ENCODE measurements at places on chromosomes 3 and 15.

GRCh38 chr3:102614585-102614984 is 179.8 kb downstream of the ZPLD1 start:
- DNase-seq: no peak

DNA sequence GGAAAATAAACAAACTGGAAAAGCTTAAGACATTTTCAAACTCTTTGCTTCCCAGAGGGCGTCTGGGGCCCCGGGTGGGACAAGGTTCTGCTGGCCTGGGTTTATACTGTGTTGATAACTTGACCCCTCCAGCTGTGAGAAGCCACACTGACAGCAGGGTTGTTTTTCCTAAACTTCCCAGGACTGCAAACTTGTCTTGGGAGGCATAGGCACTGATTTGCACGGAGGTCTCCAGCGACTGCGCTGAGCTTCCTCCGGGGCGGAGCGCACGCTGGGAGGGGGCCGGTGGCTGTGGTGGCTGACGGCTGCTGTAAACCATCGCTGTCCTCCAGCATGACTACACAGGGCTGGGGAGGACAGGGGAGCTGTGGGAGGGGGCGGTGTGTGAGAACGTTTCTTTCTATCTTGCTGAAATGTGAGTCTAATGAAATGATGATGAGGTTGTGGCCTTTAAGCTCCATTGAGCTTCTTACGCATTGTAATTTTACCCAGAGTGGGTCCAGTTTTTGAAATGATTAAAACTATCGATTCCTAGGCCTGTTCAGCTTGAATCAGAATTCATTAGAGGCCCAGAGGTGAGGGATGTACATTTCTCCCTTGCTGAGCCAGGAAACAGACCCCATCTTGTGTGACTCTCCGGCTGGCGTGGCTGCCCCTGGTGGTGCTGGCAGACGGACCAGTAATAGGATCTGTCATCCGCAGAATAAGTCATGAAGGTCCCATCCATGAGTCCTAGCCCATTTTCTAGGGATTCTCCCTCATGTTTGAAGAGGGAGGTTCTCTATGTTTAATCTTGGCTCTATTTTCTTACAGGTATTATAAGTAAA is 40.5 kb upstream of the VPS8 start:
- no peak for DNase-seq

DNA sequence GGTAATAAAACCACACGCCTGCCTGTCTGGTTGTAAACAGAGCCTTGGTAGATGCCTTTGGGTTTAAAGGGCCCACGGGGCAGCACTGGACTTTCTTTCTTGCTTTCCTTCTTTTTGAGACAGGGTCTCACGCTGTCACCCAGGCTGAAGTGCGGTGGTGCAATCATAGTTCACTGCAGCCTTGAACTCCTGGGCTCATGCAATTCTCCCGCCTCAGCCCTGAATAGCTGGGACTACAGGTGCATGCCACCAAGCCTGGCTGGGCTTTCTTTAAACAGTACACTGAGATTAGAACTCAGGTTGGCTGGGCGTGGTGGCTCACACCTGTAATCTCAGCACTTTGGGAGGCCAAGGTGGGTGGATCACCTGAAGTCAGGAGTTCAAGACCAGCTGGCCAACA is 42.2 kb downstream of the POC1A start:
- no peak for DNase-seq

DNA sequence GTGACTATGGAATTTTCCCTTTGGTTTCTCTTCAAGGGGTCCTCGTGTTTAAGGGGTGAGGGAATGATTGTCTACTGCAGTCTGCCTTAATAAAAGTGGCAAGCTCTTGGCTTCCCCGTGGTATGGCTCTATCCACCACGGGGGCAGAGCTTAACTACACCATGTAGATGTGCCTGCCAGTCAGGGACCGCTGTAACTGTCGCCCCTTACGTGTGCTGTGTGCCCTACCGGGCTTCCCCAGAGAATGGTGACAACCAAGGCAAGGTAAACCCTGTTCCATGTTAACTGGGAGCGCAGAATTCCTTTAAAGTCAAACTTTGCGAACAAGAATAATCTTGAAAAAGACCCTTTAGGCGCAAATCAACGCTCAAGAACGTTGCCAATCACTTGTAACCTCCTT is 966 bp upstream of the C3orf80 start:
- no peak for DNase-seq

- no peak for DNase-seq
Observed at GRCh38 chr3:133475245-133476010, 75.6 kb downstream of the BFSP2 start.

DNA sequence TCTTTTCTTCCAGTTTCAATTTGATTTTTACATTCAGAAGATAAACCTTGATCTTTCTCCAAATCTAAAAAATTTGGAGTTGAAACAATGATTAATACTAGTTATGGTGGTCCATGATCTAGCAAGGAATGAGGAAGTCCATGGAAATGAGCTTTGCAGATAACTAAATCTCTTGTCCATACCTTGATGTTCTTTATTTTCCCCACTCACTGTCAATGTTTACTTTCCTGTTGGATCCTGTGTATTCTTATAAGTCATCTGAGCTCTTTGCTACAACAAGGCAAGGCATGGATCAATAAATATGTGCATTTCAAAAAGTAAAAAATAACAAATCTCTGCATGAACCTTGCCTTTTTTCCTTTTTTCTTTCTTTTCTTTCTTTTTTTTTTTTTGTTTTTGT is 6.2 kb upstream of the MYO1E start:
- no peak for DNase-seq

- DNase-seq: no peak
Observed at GRCh38 chr3:195461594-195462307, 18.9 kb upstream of the ACAP2 start.

DNA sequence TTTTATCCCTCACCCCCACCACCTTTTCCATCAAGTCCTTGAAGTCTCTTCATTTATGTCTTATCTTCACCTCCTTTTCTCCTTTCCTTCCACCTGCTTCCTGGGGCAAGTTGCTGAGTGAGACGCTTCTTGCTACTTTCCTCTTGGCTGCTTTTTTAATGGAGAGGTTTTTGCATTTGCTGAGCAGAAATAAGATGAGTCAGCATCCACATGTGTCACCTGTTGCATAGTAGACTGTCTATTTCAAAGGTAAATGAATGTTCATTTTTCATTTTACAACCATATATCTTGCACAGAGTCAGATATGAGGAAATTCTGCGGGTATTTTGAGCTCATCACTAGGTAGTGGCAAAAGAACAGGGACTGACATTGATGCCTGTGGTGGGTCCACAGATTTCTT is 18.6 kb downstream of the C3orf52 start:
- DNase-seq: no peak

- no peak for DNase-seq
Observed at GRCh38 chr15:68032672-68033071, 21.4 kb upstream of the PIAS1 start.

DNA sequence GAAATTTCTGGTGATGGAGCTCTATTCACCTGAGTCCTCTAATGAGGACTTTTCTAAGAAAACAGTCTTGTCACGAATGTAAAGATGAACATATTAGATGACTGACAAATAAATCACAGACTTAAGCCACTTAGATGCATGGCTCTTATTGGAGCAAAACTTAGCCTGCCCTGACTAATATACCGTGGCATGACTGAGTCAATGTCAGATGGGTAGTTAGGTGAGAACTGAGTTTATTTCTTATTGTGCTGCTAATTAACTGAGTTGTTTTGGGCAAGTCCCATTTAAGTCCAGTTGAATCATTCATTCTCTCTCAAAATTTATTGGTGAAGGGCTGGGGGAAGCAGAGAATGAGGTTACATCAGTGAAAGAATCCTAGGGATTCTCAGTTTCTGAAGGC is 459.8 kb downstream of the MCTP2 start:
- no peak for DNase-seq

DNA sequence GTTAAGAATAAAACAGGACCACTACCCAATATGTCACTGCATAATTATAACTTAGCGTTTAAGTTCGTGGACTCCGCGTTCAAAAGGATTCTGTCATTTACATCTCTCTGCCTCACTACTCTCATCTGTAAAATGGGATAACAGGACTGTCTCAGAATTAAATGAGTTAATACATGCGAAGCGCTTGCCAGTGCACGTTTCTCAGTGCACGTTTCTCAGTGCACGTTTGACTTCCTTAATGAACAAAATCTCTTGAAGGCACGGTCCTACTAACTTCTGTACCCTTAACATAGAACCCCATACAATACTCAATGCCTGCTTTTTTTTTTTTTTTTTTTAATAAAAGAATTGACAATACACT is 499 bp downstream of the RABL3 start:
- DNase-seq: no peak

- DNase-seq: no peak
Observed at GRCh38 chr3:8517487-8517886, 15.9 kb downstream of the LMCD1 start.
